ENCODE measurements at places on chromosomes 7 and 10. TPM values are rescaled to one million over a fixed set of nuclear protein-coding genes. Genes with fewer than 3 reads are reported as not detected.

DNA sequence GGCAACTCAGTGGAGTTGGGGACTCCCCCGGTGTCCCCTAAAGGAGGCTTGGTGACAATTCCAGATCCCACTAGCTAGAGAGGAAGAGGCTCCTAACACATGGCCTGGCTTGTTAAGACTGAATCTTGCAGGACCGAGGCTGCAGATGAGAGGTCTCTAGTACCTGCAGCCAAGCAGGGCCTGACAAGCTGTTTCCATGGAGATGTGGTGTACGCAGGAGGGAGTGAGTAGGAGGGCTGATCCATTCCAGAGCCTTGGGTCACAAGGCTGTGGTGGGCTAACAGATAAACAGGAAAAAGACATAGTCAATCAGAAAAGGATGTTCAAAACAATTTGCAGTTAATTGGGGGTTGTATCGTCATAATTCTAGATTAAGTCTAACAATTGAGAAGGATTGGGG, 77.3 kb upstream of the MKLN1 start:
- no peaks in the 10 kb centered on the region for H3K27me3 ChIP-seq
- no peaks in the 10 kb centered on the region for H3K36me3 ChIP-seq
- no peak for DNase-seq
- no peaks in the 10 kb centered on the region for H3K4me1 ChIP-seq

DNA sequence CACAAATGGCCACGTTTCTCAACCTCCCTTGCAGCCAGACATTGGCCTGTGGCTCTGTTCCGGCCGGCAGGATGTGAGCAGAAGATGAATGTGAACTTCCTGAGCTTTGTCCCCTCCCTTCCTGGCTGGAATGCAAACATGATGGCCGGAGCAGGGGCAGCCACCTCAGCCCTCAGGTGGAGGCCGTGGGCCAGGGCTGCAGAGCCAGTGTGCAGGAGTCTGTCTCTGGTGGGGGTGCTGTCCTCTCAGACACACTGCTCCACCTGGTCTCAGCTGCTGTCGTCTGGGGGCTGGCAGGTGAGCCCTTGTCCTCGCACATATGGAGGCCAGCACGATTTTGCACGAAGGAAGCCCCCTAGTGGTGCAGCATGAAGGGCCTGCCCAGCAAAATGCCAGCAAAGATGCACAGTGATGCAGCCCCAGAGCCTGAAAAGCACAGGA, 25.3 kb upstream of the PWWP2B start:
- no peaks in the 10 kb centered on the region for H3K27me3 ChIP-seq
- no peak for DNase-seq
- H3K27ac ChIP-seq, result no peak overlapping the region
- no peaks in the 10 kb centered on the region for H3K36me3 ChIP-seq
- H3K4me3 ChIP-seq, result no peak overlapping the region
- H3K4me1 ChIP-seq, result no peaks in the 10 kb centered on the region

The TMEM229A gene
- not detected for total RNA-seq

The GDF10 gene
- total RNA-seq, result 1.7 TPM

The CLDN15 gene
- total RNA-seq, result 8.6 TPM

The GBX1 gene
- not detected for total RNA-seq
